ENCODE measurements at places on chromosomes 1 and 21.

DNA sequence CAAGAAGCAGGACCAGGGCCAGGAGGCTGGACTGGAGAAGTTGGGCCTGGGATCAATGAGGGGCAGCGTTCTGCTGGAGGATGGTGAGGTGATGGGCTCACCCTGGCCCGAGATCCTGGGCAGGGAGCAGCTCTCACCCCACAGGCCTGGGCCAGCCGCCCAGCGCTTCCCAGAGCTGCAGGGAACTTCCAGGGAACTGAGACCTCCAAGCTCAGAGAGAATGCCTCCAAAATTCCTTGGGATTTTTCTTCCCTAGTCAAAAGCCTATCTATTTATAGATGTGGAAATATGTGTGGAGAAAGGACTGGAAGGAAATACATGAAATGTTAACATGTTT is 121.2 kb downstream of the SPSB1 start:
- peak; percentile 45 for DNase-seq

DNA sequence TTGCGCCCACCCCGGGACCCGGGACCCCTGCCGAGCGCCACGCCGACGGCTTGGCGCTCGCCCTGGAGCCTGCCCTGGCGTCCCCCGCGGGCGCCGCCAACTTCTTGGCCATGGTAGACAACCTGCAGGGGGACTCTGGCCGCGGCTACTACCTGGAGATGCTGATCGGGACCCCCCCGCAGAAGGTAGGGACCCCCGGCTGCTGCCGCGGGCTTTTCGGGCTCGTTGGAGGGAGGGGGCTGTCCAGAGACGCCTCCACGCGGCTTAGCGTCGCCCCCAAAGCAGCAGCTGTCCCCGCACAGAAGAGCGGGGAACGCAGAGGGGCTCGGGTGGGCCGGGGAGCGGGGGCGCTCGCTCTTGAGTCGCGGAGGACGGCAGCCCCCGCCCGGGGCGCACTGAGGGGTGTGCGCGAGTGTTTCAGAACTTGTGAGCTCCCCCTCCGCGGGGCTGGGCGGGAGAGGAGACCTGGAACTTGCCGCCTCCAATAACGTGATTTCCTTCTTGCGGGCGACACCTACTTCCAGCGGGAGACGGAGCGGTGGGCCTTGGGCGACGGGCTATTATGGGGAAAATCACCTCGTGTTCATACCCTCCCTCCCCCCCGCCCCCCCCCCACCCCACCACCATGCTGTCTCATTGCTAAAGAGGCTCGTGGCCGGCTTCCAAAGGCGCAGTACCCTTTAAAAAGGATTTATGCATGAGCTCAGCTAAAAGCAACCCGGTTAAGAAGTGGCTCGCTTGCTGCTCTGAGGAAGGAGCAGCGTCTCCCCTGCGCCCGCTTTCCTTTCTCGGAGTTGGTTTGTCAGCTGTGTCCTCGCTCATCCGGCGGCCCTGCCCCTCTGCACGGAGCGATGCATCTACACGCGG is 664 bp downstream of the BACE2 start:
- peak; percentile 38 for DNase-seq

DNA sequence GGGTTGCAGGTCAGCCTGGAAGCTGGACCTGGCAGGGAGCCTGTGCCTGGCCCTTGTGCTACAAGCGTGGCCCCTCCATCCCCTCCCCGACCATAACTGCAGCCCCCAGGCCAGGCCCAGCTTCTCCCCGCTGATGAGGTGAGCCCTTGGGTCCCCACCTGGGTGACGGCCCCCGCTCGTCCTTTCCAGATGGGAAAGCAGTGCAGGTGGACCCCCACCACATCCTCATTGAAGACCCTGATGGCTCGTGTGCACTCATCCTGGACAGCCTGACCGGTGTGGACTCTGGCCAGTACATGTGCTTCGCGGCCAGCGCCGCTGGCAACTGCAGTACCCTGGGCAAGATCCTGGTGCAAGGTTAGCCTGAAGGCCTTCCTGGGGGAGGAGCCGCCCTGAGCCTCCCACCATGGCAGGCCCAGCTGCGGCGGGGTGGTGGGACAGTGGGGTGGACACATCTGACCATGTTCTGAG is 56.9 kb downstream of the TRIM11 start:
- no peak for DNase-seq

GRCh38 chr1:214637722-214638458 is 34.9 kb downstream of the CENPF start:
- no peak for DNase-seq

- no peak for DNase-seq
These were observed 36.2 kb upstream of the DUSP10 start for GRCh38 chr1:221778125-221778524.

GRCh38 chr1:147723691-147724323 is 36.6 kb downstream of the GJA5 start:
- peak; percentile 16 for DNase-seq

GRCh38 chr1:166031932-166032571 is 134.7 kb downstream of the FAM78B start:
- DNase-seq: no peak

DNA sequence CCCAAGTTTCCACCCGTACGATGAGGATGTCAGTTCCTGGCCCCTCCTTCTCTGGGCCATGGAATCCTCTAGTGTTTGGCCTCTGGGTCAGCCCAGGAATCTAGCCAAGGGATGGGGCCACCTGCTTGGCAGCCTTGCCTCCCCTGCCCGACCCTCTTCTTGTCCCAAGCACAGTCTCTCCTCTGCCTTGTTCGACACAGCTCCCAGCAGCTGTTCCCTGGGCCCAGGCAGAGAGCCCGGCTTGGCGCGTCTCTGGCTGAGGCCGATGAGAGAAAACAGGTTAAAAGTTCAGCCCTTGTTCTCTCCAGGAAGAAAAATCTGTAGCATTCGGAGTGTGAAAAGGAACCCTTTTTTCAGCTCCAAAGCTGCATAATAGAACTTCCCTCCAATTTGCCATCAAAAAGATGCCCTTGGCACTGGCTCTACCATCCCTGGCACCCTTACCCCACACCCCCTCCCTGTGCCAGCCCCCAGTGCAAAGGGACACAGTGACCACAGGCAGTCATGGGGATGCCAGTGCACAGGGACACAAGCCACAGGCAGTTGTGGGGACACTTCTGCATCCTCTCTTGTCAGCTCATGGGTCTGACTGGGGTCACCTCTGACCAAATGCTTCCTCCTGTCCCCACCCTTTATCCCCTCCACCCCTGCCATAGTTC is 68.4 kb downstream of the EPHB2 start:
- DNase-seq: peak; percentile 30

GRCh38 chr1:187047298-187047697 is 218.5 kb downstream of the PLA2G4A start:
- no peak for DNase-seq

GRCh38 chr1:54614563-54614962 is 8.8 kb downstream of the FAM151A start:
- DNase-seq: no peak

DNA sequence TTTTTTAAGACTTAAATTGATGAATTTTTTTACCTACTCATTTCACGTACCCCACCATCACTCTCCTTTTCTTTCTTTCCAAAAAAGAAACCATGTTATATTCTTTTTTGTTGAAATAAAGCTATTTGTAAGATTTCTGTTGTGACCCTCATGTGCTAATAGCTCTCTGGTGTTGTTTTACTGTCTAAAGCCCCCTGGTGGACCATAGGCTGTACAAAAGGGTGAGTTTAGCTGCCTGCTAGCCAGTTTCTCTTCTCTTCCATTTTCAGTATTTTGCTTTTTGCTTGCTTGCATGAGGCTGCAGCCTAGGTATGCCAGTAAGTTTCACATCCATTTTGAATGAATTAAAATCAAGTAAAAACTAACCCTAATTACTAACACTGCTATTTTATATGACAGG is 15.6 kb upstream of the VAMP3 start:
- DNase-seq: no peak

DNA sequence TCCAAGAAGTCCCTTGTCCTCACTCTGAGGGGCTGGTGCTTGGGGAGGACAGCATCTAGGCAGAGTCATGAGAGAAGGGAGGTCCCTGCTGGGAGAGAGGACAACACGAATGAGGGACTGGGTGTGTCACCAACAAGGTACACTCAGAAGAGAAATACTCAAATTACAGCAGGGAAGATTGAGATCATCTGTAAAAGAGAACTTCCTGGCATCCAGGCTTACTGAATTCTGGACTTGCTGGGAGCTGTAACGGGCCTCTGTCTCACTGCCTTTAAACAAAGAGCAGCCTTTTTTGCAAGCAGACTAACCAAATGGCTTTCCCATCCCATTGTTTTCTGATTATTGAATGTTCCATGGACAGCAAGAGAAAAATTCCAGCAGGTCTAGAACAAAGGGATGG is 195.7 kb upstream of the RAB4A start:
- no peak for DNase-seq

GRCh38 chr1:3922201-3922725 is 22.2 kb upstream of the C1orf174 start:
- no peak for DNase-seq

- no peak for DNase-seq
These were observed 297.7 kb downstream of the PTPRC start for GRCh38 chr1:198936371-198937083.

DNA sequence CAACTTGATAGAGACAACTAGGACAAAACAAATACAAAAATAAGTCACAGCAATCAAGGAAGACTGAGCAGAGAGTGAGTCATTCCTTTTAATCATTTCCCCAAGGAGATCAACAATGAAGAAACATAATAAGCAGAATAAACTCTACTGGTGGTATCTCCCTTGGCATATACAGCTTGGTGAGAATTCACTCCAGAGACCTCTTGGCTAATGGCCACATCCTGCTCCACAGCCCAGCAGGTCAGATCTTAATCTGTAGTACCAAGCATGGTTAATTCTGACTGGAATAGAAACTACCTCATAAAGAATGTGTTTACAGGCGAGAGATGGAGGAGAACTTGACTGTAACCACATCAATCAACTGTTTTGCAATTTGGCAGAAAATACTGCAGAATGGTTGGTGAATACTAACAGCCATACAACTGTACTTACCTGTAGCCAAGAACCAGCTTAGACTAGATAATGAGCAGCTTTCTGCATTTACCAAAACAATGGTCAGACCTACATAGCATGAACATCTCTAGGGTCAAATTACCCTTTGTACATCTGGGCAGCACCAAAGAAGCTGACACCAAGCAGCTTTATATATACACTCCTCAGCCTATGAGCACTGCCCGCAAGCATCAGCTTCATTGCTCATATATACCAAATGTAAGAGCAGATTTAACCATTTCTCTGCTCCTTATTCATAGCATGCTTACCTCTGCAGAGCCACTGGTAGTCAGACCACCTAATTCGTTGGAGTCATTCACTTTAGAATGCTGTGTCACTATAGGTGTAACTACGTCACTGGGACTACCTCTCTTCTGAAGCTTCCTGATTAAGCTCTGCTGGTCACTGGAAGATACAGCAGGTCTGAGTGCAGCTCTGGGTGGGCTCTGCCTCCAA is 51.0 kb downstream of the KIAA0319L start:
- DNase-seq: peak; percentile 88

- no peak for DNase-seq
These were observed 55.5 kb upstream of the CNN3 start for GRCh38 chr1:94982398-94982797.

- DNase-seq: no peak
These were observed 25.7 kb downstream of the MIA3 start for GRCh38 chr1:222643606-222643937.

DNA sequence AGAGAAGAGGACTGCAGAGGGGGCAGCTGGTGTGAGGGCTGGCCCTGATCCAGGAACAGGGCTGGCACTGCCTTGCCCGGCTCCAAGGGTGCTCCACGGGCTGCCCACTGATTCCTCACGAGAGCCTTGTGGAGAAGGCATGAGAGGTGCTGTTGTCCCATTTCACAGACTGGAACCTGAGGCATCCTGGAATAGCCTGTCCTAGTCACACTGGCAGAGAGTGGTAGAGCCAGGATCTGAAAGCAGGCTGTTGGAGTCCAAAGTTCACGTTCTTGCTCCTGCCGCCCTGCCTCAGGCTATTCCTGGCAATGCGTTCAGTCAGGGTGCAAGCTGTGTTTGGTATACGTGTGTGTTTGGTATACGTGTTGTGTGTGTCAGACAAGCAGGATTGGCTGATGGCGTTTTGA is 1.8 kb downstream of the RER1 start:
- no peak for DNase-seq

- no peak for DNase-seq
These were observed 199.4 kb downstream of the FOXD2 start for GRCh38 chr1:47637111-47637685.

- DNase-seq: peak; percentile 11
These were observed 29.3 kb downstream of the PRDX6 start for GRCh38 chr1:173506437-173506836.

DNA sequence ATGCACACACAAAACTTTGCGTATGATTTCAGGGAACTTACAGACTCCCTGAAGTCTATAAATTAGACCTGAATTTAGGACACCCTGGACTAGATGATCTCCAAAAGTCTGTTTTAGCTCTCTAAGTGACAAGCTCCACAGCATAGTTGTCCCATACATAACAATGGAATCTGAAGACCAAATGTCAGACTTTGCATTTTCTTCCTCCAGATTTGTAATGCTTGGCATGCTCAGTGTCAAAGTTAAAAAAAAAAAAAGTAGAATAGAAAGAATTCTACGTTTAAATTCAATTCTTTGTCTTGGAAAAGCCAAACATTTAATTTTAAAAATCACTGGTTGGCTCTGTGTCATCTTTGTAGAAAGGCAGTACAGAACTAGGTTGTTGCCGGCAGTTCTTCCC is 66.7 kb downstream of the OLFML2B start:
- no peak for DNase-seq

DNA sequence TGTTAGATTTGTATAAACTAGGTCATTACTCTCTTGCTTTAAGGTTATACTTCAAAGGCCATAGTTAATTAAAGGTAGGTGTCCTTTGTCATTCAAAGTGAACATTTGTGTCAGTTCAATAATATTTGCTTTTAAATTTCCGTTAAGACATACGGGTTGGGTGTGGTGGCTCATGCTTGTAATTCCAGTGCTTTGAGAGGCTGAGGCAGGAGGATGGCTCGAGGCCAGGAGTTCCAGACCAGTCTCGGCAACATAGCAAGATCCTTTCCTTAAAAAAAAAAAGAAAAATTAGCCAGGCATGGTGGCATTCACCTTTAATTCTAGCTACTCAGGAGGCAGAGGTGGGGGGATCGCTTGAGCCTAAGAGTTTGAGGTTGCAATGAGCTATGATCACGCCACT is 80.4 kb downstream of the KIF26B start:
- DNase-seq: no peak

- DNase-seq: peak; percentile 69
These were observed 26.7 kb downstream of the MIER1 start for GRCh38 chr1:66951513-66951912.

DNA sequence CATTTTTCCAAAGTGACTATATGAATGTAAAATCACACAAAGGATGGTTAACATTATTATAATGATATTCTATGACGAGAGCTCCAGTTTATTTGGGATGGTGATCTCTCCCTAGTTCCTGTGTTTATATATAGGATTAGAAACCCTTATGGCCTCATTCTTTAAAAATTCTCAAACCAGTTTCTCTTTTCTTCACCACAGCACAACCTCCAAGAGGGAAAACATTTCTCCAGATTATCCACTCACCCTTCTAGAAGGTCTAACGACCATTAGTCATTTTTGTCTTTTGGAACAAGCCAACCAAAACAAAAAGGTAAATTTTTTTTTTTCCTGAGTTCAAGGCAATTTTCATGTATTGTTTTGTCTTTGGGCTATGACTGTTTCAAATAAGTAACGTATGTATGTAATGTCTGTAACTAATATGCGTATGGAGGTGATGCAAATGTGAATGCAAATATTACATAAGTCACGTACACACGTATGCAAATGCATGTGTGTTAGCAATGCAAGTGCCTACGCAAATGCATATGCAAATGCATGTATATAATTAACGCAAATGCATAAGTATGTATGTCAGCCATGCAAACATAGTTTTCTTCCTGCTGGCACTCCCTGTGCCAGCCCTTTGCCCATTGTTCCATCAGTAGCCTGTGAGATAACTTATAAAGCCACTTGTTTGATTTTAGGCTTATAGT is 72.5 kb upstream of the MORC3 start:
- no peak for DNase-seq

- no peak for DNase-seq
These were observed 14.2 kb downstream of the PODN start for GRCh38 chr1:53076165-53076564.

Data from foreskin fibroblast (primary cell).